ENCODE measurements at places on chromosomes 6 and 20. TPM values are rescaled to one million over a fixed set of nuclear protein-coding genes. Genes with fewer than 3 reads are reported as not detected.

ADGRB3 gene
- 0.32 TPM for total RNA-seq

PARD6B gene
- total RNA-seq = 29.0 TPM

C6orf52 gene
- 4.1 TPM for total RNA-seq

WFDC2 gene
- 304 TPM for total RNA-seq

FAM162B gene
- 0.79 TPM for total RNA-seq

ENPP3 gene
- total RNA-seq = not detected

POPDC3 gene
- total RNA-seq = 6.4 TPM

HUS1B gene
- 0.70 TPM for total RNA-seq

CUTA gene
- total RNA-seq = 215 TPM

SLC35D3 gene
- 0.44 TPM for total RNA-seq

HLA-DOB gene
- total RNA-seq = not detected

RAD21L1 gene
- total RNA-seq = not detected

LRRN4 gene
- 1.6 TPM for total RNA-seq

BMP7 gene
- 45.6 TPM for total RNA-seq

DNA sequence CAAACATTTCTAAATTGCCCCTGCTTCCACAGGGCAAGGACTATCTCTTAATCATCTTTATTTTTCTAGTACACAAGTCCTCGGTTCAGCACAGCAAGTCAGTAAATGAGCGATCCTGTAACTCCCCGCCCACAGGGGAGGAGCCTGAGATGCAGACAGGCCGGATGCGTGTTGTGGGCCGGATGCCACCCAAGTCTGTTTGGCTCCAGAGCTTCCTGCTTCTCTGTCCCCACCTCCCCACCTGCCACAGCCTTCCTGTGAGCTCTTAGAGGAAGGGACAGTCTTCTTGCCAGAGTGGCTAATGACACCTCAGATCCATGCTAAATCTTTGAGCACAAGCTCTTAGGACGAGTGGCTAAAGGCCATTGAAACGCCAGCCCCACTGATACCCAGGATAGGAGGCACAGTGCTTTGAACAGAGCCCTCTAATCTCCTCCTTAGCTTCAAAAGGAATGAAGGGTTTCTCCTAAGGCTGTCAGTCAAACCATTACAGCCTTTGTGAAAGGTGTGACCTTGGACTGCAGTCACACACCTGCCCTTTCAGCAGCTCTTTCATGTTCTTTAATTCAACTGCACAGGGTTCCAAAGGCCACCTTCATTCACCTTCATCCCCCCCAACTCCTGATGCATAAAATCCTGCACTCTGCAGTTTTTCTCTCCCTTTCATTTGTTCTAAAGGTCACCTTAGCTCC lies 264.3 kb downstream of the TFAP2C start:
- peak; percentile 83 for DNase-seq

DNA sequence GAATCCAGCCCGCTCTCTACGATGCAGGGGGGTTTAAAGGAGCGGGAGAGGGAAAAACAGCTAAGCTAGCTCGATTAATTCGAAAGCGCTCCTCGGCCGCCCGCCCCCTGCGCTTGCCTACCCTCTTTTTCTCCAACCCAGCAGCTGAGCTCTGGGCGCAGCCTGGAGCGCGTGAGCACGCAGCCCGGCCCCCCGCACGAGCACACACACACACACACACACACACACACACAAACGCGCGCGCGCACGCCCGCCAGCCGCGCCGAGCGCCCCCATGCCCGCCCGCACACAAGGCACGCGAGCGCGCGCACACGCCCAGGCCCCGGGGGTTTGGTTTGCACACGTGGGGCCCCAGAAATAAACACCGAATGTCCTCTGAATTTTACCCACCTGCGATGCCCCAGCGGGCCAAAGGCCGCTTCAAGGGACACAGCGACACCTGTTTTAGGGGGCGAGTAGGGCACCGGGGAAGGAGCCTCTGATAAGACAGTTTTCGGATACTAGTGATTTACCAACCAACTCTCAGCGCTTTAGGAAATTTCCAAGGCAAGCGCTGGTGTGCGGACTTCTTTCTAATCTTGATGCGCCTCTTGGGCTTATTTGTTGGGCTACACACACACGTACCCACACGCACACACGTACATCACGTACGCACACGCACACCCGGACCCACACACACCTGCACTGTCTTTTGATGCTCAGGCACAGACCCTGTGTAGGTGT lies 802 bp upstream of the NRN1 start:
- DNase-seq = peak; percentile 89

DNA sequence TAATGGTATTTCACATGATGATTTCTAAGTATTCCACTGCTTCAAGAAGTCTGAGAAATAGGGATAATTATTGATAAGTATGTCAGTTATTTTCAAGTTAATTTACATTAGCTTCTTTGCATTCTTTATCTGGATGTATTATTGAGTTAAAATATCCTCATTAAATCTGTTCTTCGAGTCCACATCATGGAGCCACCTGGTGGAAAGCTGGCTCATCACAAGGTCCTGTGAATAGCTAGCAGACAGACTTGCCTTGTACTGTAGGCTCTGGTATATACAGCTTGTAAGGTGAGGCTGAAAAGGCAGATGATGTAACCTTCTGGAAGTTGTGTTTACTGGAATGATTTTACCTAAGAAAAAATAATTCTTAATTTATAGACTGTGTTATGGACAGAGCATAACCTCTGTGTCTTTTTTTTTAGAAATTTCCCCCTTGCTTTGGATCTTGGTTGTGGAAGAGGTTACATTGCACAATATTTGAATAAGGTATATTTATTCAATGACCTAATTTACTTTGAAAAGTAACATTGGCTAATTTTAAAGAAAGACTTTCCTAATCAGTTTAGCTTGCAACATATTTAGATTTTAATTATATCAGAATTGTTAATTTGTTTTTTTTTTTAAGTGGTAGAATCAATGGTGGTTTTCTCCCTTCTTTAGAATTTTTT lies 3.5 kb downstream of the NDUFAF5 start:
- DNase-seq = peak; percentile 81

DNA sequence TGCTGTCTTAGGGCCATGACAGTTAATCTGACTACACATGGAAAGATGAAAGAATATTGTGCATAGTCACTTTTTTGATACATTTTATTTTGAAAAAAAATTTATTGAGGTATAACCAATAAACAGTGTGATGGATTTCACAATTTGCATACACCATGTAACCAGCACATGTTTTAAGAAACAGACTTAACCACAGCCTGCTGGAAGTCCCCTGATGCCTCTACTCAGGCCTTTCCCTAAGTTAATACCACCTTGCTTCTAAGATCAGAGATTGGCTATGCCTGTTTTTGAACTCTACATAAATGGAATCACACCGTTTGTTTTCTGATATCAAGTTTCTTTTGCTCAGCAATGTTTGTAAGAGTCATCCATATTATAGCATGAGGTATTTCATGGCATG lies 136.3 kb downstream of the CFAP61 start:
- no peak for DNase-seq

GRCh38 chr6:154732538-154733182 lies 556 bp upstream of the SCAF8 start:
- peak; percentile 83 for DNase-seq

GRCh38 chr6:26045065-26045927 lies 41.9 kb upstream of the HFE start:
- DNase-seq = no peak

GRCh38 chr20:46851746-46852145 lies 42.9 kb upstream of the EYA2 start:
- no peak for DNase-seq

- DNase-seq = no peak
Measured at GRCh38 chr6:134585517-134585873, 267.6 kb upstream of the SGK1 start.

GRCh38 chr6:1885576-1886011 lies 275.9 kb downstream of the FOXC1 start:
- DNase-seq = no peak

DNA sequence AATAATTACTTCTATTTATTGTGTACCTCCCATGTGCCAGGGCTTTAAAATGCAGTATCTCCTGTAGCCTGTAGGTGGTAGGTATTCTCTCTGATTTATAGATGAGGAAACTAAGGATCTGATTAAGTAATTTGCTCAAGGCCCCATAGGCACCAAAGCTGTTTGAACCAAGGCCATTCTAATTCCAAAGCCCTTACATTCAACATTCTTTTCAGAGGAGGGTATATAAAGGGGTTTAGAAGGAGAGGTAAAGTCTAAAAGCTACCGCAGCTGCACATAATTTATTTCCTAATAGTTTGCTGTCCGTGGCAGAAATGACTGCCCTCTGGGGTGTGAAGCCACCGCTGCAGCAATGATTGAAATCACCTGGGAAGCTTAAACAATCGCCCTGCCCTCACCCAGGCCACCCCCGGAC lies 95.0 kb upstream of the FAM8A1 start:
- no peak for DNase-seq

DNA sequence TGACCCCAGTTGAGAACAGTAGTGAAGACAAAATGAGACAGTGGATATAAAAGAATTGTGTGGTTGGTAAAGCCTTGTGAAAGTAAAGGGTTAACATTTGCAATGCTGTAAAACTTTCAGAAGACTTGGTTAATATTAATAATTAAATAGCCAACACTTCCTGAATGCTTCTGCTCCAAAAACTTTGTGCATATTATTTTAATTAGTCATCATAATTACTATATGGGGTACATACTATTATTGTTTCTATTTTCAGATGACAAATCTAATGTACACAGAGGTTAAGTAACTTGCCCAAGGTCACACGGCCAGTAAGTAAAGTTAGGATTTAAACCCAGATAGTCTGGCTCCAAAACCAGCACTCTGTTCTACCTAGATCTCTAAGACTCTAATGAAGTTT lies 291.3 kb downstream of the OGFRL1 start:
- no peak for DNase-seq

GRCh38 chr6:85680388-85680787 lies 37.7 kb upstream of the SYNCRIP start:
- no peak for DNase-seq

DNA sequence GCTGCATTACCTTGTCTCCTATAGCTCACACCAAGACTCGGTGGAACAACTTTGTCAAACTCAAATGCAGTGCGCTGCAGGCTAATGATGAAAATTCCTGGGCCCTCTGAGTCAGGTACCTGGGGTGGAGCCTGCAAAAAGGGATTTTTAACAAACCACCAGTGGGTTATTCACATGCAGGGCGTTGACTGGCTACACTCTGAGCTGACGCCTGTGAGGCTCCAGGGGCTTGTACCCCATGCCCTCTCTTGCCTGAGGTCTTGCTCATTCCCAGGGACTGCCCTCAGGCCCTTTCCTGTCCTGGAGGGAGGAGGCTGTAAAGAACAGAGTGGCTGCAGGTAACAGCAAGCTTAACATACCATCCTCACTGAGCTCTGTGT lies 9.2 kb downstream of the GTSF1L start:
- DNase-seq = no peak

- no peak for DNase-seq
Measured at GRCh38 chr6:13267142-13267651, 61.1 kb downstream of the TBC1D7 start.

DNA sequence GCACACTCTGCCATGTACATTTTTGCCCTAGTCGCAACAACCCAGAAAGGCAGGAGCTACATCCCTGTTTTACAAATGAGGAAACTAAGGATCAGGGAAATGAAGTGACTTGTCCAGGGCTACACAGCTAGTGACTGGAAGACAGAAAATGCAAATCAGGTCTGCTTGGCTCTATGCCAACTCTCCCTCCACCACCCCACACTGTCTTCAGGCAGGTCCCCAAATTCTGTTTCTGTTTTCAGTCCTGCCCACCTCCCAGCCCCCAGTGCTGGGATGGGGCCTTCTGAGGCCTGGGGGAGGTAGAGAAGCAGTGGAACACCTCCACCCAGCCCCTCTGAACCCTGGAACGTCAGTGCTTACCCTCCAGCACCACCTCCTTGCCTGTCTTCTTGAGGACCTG lies 5.1 kb downstream of the SNTA1 start:
- DNase-seq = no peak

GRCh38 chr20:47631078-47631477 lies 129.4 kb downstream of the NCOA3 start:
- DNase-seq = no peak

DNA sequence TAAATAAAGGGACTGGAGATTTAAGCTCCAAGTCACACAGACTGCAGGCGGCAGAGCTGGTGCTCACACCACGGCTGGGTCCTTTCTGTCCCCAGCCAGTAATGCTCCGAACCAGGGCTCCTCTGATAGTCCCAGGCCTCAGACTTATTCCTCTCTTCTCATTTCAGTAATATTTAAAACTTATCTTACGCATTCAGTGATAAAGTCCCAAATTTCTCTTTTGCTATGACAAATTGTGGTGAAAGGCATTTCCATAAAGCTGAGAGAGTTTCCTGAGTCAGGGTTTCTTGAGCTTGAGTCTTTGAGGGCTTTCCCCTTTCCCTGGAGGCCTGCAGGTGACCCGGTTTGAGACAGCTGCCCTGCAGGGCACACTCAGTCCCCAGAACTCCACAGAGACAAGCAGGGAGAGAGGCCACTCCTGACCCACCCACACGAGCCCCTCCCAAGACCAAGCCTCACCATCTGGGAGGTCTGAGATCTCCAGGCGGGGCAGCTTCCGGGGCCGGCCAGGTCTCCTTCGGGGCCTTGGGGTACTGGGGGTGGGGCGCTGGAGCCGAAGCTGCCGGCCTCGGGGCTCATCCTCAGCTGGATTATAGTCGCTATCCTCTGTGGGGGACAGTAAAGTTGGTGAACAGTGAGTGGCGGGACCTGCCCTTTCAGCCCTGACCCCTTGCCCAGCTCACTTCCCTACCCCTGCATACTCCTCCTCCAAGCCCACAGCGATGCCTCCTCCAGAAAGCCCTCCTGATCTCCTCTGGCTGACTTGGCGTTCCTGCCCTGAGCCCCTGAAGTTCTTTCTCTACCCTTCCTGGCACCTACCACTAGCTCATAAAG lies 6.6 kb downstream of the ZNF335 start:
- DNase-seq = peak; percentile 41

GRCh38 chr6:14791526-14791925 lies 454.3 kb upstream of the JARID2 start:
- no peak for DNase-seq

GRCh38 chr20:18728870-18729224 lies 84.7 kb upstream of the SCP2D1 start:
- no peak for DNase-seq

DNA sequence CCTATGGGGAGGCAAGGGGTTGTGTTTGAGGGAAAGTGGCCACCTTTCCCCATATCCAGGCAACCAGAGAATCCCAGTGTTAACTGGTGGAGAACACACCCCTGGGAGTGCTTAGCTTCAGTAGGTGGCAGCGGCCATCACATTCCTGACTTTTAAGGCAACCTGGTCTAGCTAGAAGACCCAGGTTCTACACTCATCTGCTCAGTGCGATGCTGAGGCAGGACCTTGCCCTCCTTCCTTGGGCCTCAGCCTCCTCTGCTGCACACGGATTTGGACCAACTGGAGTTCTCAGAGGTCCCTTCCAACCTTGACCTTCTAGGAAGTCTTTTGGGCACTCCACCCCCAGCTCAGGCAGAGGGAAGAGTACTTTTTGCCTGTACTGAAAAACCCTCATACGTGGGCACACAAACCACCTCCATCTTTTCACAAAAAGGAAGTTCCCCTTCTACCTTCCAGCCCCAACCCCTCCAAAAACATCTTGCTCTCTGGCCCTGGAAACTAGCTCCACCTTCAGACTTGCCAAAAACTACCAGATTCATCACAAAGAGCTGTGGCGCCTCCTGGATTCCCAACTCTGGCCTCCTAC lies 2.9 kb downstream of the CCND3 start:
- peak; percentile 50 for DNase-seq

GRCh38 chr6:142562865-142563264 lies 261.1 kb downstream of the ADGRG6 start:
- DNase-seq = no peak
